ENCODE measurements at places on chromosomes 3 and 15. TPM values are rescaled to one million over a fixed set of nuclear protein-coding genes. Genes with fewer than 3 reads are reported as not detected.

GRCh38 chr15:89993349-89993748 is 7.8 kb upstream of the ZNF710 start:
- DNase-seq, result no peak

DNA sequence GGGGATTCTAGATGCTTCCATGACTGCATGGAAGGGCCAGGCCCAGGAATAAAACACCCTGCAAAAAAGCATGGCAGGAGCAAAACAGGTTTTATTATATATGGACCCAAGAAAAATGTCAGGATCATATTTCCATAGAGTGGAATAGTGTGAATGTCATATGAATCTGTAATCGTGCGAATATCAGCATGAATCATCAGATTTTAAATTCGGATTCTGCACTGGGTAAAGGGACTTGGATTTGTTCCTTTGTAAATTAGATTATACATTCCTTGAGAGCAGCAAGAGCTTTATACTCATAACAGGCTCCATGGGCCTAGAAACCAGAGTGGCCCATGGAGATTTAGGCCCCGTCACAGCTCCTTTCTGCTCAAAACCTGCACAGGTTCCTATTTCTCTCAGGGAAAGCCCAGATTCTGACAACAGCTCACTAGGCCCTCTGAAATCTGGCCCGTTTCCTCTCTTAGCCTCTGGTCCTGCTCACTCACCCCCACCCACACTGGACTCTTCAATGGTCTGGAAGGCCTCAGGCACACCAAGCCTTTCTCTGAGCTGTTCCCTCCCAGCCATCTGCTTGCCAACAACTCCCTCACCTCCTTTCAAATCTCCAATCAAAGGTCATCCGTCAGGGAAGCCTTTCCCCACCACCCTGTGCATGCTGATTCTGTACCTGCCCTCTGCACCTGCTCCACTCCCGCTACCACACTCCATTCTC is 76.0 kb downstream of the FEM1B start:
- DNase-seq, result no peak

DNA sequence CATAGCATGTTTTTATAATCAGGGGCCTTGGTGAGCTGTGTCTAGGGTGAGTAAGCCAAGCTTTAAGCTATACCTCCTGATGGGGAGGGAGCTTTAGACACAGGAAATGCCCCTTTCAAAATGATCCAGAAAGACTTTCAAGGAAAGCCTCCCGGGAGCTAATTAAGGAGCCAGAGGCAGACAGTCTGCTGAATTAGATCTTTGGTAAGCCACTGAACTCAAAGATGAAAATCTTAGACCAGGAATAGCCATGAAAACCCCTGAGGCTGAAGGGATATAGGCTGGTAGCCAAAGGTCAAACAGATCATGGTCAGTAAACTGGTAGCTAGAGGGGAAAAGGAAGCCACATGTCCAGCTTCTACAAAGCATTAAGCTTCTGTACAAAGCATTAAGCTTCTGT is 42.7 kb upstream of the GAP43 start:
- DNase-seq, result no peak

GRCh38 chr15:75214293-75215096 is 12.8 kb downstream of the C15orf39 start:
- DNase-seq, result no peak

Gene CYP1A2
- polyA plus RNA-seq, result not detected

- DNase-seq, result no peak
Measured at GRCh38 chr15:73771385-73772045, 18.4 kb upstream of the INSYN1 start.

Gene REC114
- not detected for polyA plus RNA-seq

Gene THSD4
- polyA plus RNA-seq, result 13.4 TPM

DNA sequence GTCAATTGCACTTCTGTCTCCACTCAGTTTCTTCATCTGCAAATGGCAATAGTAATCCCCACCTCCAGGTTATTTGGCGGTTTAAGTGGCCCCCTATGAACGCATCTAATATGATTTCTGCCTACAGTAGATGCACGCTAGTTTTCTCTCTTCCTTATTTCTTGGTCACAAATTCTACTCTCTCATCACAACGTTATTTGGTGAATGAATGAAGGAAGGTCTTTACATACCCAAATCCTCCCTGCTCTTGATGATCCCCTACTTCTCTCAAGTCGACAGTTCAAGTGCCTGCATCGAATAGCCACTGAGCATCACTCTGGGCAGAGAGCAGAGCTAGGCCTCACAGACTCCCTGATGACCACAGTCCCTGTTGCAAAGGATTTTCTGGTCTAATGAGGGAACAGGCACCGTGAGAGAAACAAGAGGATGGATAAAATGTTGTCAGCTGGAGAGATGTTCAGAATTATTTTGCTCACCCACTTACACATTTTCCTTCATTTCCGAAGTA is 181.2 kb upstream of the SMAD3 start:
- no peak for DNase-seq

Measured in BJ (cell line).